ENCODE measurements at places on chromosomes 6 and 20. TPM values are rescaled to one million over a fixed set of nuclear protein-coding genes. Genes with fewer than 3 reads are reported as not detected.

BHLHE23 gene
- total RNA-seq = not detected

GRCh38 chr6:136471372-136471771 is 78.8 kb downstream of the MAP7 start:
- no peaks in the 10 kb centered on the region for H3K36me3 ChIP-seq
- H3K27me3 ChIP-seq = no peaks in the 10 kb centered on the region
- no peak overlapping the region for H3K4me3 ChIP-seq
- no peaks in the 10 kb centered on the region for H3K4me1 ChIP-seq

- no peak overlapping the region for H3K4me3 ChIP-seq
- no peaks in the 10 kb centered on the region for H3K36me3 ChIP-seq
- no peak for DNase-seq
- H3K4me1 ChIP-seq = no peaks in the 10 kb centered on the region
- H3K27ac ChIP-seq = no peak overlapping the region
- no peaks in the 10 kb centered on the region for H3K27me3 ChIP-seq
These were observed 21.5 kb upstream of the SMIM13 start for GRCh38 chr6:11072101-11072500.

GRCh38 chr20:49560186-49560585 is 7.8 kb downstream of the PTGIS start:
- H3K27me3 ChIP-seq = peaks cover 12% of the 10 kb centered on the region
- no peak overlapping the region for H3K27ac ChIP-seq
- DNase-seq = no peak
- H3K4me3 ChIP-seq = no peak overlapping the region
- peaks cover 11% of the 10 kb centered on the region for H3K4me1 ChIP-seq

DNA sequence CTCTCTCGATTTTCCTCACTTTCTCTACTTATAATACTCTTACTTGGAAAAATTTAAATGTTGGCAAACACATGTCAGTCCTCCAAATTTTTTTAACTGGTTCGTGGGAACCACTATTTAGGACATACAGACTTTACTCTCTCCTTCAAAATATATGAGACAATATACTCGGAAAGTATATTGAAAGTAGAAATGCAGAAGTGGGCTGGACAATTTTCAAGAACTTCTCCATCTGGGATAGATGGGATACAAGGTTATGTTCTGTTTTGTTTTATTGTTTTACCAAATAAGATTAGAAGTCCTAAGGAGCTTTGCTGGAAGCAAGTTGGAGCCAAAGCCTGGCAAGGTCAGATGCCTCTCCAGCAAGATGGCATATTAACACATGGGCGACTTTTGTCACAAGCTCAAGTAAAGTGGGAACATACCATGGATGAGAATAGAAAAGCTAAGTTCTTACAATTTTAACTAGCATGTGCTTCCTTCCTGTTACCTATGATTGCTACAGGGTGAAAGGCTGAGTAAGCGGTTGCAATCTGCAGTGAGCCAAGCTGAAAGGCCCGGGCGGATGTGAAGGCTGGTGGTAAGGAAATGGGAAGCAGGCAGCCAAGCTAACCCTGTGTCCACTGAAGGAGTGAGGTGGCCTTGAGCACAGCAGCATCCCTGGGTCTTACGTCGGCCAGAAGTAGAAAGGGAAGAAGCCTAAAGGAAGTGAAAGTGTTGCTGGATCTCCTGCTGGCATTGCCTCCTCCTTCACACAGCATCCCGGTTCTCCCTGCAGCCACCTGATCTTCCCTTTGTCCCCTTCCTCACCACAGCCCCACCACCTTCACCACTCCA is 7.1 kb downstream of the MAP3K5 start:
- peaks cover 29% of the 10 kb centered on the region for H3K4me1 ChIP-seq
- no peaks in the 10 kb centered on the region for H3K36me3 ChIP-seq
- DNase-seq = no peak
- H3K27ac ChIP-seq = no peak overlapping the region

C6orf141 gene
- total RNA-seq = 43.8 TPM

CRISP3 gene
- not detected for total RNA-seq

ECT2L gene
- total RNA-seq = not detected

- no peaks in the 10 kb centered on the region for H3K36me3 ChIP-seq
- peaks cover 25% of the 10 kb centered on the region for H3K4me1 ChIP-seq
- H3K4me3 ChIP-seq = no peak overlapping the region
- DNase-seq = no peak
- H3K27me3 ChIP-seq = no peaks in the 10 kb centered on the region
- no peak overlapping the region for H3K27ac ChIP-seq
These were observed 57.7 kb downstream of the NFATC2 start for GRCh38 chr20:51484831-51485230.

FRS3 gene
- 3.9 TPM for total RNA-seq

VGLL2 gene
- not detected for total RNA-seq

GRCh38 chr6:52597738-52598122 is 20.9 kb upstream of the TRAM2 start:
- no peak overlapping the region for H3K27ac ChIP-seq
- H3K27me3 ChIP-seq = no peaks in the 10 kb centered on the region
- DNase-seq = no peak
- no peak overlapping the region for H3K4me3 ChIP-seq

- peaks cover 47% of the 10 kb centered on the region for H3K4me1 ChIP-seq
- DNase-seq = no peak
- H3K36me3 ChIP-seq = no peaks in the 10 kb centered on the region
- H3K27me3 ChIP-seq = no peaks in the 10 kb centered on the region
- H3K4me3 ChIP-seq = no peak overlapping the region
- H3K27ac ChIP-seq = no peak overlapping the region
These were observed 42.6 kb upstream of the PXDC1 start for GRCh38 chr6:3794092-3794491.

PPP1R10 gene
- 44.2 TPM for total RNA-seq

GRCh38 chr6:121437851-121438651 is 2.6 kb downstream of the GJA1 start:
- peak overlapping the region; percentile 75 for H3K4me3 ChIP-seq
- H3K4me1 ChIP-seq = no peaks in the 10 kb centered on the region
- DNase-seq = peak; percentile 44
- peaks cover 26% of the 10 kb centered on the region for H3K27me3 ChIP-seq
- peak overlapping the region; percentile 54 for H3K27ac ChIP-seq

DNA sequence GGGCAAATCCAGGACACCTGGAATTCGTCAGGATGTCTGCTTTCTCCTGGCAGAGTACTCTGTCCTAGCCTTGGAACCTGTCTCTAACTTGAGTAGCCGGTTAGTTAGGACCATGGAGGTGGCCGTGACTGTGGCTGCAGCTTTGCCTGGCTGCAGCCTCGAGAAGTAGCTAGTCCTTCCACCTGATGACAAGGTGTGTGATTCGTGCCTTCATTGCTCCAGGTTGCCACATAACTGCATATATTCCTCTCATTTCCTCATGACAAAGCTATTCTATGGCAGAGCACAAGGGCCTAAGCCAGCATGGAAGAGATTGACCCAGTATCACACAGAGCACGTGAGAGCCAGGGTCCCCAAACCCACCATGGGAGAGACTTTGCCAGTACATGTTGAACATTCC is 39.8 kb upstream of the KIF25 start:
- no peak for DNase-seq
- H3K27ac ChIP-seq = no peak overlapping the region
- peaks cover 16% of the 10 kb centered on the region for H3K4me1 ChIP-seq
- no peak overlapping the region for H3K4me3 ChIP-seq
- no peaks in the 10 kb centered on the region for H3K27me3 ChIP-seq

- H3K27ac ChIP-seq = peak overlapping the region; percentile 8
- peak overlapping the region; percentile 41 for H3K4me3 ChIP-seq
- peak; percentile 83 for DNase-seq
These were observed 93.8 kb downstream of the GMPR start for GRCh38 chr6:16332175-16332542.

DNA sequence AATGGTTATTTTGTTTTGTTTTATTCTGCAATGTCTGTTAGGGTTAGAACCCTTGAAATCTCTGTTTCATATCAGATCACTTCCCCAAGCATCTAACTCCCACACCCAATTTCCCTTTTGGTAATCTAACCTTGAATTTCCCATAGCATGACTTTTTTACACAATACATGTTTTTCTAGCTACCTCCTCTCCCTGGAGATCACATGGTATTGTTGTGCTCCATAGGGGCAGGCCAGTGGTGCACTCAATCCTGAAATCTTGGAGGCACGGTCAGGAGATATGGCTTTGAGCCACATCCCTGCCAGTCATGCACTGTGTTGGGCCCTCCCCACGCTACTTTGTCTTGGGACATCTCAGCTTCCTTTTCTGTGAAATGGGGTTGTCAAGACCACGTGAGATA is 36.7 kb upstream of the NNAT start:
- H3K4me3 ChIP-seq = no peak overlapping the region
- no peak for DNase-seq
- no peak overlapping the region for H3K27ac ChIP-seq
- H3K27me3 ChIP-seq = peaks cover 21% of the 10 kb centered on the region
- H3K4me1 ChIP-seq = no peaks in the 10 kb centered on the region
- no peaks in the 10 kb centered on the region for H3K36me3 ChIP-seq

DNA sequence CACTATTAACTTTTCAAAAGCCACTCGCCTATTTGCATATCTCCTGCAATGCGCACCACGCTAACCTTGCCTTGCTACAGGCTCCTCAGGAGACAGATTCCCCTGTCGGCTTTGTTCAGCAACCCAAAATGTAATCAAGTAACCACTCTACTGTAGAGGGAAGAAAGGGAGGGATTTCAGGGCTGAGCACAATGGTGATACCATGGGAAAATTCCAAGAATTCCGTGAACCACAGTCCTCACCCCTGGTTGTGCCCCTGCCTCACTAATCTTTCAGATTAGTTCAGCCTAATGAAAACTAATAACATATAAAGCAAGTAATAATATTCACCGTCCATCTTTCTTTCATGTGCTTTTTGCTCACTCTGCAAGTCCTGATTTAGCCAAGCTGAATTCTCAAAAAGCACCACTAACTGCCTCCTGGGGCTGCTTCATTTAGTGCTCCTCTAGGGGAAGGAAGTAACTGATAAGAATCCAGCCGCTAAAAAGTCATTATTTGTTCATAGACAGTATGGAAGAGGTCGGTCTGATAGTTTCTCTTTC is 6.6 kb downstream of the CITED2 start:
- DNase-seq = no peak
- H3K4me3 ChIP-seq = no peak overlapping the region
- H3K4me1 ChIP-seq = peaks cover 23% of the 10 kb centered on the region
- H3K36me3 ChIP-seq = peaks cover 5% of the 10 kb centered on the region
- H3K27ac ChIP-seq = no peak overlapping the region
- no peaks in the 10 kb centered on the region for H3K27me3 ChIP-seq

PTGIS gene
- total RNA-seq = 0.18 TPM

DNA sequence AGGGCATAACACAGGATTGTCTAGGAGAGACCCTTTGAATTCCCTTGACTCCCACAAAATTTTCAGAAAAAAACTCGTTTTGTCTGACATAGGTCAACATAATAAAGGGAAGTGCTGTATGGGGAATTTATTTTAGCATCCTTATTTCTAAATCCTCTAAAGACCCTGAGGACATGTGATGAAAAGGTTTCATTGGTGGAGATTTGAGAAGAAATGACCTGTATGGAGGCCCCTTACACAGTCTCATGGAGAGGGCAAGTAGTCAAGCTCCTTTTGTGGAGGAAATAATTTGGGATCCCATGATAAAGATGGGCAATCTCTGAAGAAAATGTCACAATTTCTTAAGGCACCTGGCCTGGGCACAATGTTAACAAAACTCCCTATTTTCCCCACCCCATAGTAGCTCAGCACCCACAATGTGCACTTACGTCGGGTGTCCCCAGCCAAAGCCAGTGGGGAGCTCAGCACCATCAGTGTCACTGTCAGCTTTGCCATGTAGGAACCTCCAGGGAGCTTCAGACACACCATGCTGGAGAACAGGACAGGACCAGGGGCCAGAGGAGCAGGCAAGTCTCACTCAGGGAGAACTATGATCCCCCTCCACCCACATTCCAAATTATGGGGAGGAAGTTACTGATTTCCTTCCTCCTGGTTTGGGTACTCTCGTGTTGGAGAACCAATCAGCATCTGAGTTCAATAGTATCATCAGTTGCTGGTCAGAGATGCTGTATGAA is at the start of gene HLA-DRB5:
HLA-DRB5 (minus strand) TSS at position 591 of the 734 bp plus-strand sequence; CDS start at position 528, 63 bp downstream.
- no peaks in the 10 kb centered on the region for H3K36me3 ChIP-seq
- H3K4me3 ChIP-seq = no peak within 1 kb of the TSS
- no peak for DNase-seq
- no peak within 1 kb of the TSS for H3K27ac ChIP-seq
- no peaks in the 10 kb centered on the region for H3K27me3 ChIP-seq
- no peaks in the 10 kb centered on the region for H3K4me1 ChIP-seq

- no peak overlapping the region for H3K27ac ChIP-seq
- no peak overlapping the region for H3K4me3 ChIP-seq
- no peaks in the 10 kb centered on the region for H3K36me3 ChIP-seq
- DNase-seq = no peak
- no peaks in the 10 kb centered on the region for H3K27me3 ChIP-seq
These were observed 259.2 kb upstream of the MANEA start for GRCh38 chr6:95318137-95318536.

DNA sequence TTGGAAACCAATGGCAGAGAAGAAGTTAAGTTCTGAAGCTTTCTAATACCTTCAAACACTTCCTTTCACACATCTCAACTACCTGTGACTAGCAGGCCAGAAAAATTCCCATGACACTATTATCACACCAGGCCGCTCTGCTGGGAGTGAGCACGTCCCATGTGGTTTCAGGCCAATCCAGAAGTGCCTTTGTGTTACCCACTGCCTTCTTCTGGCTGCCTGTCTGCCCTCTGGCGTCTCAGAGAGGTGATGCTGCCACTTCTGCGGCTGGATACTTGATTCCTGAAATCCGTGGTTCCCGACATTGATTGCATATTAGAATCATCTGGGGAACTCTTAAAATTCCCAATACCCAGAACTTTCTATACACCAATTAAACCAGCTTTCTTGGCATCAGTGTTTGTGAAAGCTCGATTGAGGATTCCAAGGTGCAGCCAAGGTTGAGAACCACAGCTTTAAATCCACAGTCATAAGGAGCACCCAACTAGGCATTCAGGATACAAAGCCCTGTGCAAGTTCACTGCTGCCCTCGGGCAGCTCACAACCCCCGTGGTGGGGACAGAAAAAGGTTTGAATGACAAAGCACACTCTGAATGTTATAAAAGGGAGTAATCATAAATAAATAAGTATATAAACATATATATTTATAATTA is 65.6 kb downstream of the STMND1 start:
- H3K4me1 ChIP-seq = no peaks in the 10 kb centered on the region
- peak; percentile 80 for DNase-seq
- peak overlapping the region; percentile 48 for H3K4me3 ChIP-seq
- no peaks in the 10 kb centered on the region for H3K36me3 ChIP-seq

DNA sequence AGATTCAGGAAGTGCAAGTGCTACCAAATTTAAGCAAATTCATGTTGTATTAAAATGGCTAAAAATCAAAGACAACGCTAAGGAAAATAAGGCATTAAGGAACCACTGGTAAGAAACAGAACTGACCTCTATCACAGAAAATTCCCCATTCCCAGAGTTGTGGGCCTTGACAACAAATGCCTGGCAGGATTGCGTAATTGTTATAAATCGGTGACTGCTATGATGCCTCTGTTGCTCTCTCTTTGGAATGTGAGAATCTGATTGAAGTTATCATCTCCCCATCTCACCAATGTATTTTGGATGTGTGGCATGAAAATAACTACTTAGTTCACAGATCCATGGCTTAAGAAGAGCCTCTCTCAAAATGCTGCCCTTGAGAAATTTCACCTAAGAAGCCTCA is 257.3 kb downstream of the OGFRL1 start:
- no peak overlapping the region for H3K4me3 ChIP-seq
- DNase-seq = no peak
- no peaks in the 10 kb centered on the region for H3K27me3 ChIP-seq
- no peaks in the 10 kb centered on the region for H3K4me1 ChIP-seq

- no peaks in the 10 kb centered on the region for H3K36me3 ChIP-seq
- H3K27me3 ChIP-seq = no peaks in the 10 kb centered on the region
- no peaks in the 10 kb centered on the region for H3K4me1 ChIP-seq
- DNase-seq = no peak
- no peak overlapping the region for H3K27ac ChIP-seq
These were observed 74.4 kb upstream of the PDE10A start for GRCh38 chr6:165737396-165737795.

C2 gene
- 1.1 TPM for total RNA-seq

PRDM13 gene
- not detected for total RNA-seq
